Activated naive CD8-positive, alpha-beta T cell treated with anti-CD3 and anti-CD28 coated beads for 36 hours (primary cell): ENCODE measurements at places on chromosomes 7 and 10.
A peak's percentile ranks its signal among the peaks of the same experiment; 100 is the strongest.

DNA sequence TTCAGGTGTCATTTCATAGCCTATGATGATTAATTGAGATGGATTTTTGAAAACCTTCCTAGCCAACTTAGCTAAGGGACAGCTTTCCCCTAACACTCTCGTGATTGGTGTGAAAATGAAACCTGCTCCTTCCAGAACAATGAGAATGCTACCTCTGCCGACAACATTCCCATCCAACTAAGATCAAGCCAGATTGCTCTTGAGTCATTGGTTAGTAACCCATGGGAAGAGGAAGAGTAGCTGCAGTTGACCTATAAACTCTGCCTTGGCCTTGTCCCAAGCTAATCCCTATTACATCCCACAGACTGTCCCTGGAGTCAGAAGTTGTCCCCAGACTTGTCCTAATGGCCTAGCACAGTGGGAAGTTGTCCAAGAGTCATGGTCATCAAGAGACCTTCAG lies 80.5 kb upstream of the SVIL start:
- no peak for DNase-seq

- no peak for DNase-seq
Measured at GRCh38 chr7:155971180-155971770, 159.0 kb upstream of the SHH start.

DNA sequence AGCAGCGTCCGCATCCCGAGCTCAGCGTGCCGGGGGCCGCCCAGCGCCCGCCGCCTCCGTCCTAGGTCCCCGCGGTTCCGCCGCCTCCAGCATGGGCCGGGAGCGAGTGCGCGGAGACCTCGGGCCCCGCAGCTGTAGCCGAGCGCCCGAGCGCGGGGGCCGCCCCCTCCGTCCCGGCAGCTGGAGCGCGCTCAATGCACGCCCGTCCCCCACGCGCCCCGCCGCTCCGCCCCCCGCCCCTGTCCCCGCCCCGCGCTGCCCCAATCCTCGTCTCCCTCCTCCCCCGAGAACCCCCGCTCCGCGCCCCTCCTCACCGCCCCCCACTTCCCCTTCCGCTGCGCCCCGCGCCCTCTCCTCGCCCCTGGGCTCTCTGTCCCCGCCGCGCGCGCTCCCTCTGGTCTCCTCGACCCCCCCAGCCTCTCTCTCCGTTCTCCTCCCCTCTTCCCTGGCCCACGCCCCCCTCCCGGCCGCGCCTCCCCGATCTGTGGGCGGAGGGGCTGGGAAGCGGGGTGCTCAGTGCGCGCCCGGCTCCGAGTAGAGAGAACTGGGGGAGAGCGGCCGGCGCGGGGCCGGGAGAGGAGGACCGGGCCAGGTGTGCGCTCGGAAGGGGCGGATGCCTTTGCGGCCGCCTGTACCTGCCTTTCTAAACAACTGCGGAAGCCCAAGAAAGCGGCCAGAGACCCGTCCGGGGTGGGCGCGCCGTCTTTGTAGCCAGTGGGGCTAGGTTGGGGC lies at the start of gene VIPR2:
VIPR2 (minus strand) TSS at position 110 of the 732 bp plus-strand sequence; CDS start at position 14, 96 bp downstream.
- peak; percentile 19 for DNase-seq

DNA sequence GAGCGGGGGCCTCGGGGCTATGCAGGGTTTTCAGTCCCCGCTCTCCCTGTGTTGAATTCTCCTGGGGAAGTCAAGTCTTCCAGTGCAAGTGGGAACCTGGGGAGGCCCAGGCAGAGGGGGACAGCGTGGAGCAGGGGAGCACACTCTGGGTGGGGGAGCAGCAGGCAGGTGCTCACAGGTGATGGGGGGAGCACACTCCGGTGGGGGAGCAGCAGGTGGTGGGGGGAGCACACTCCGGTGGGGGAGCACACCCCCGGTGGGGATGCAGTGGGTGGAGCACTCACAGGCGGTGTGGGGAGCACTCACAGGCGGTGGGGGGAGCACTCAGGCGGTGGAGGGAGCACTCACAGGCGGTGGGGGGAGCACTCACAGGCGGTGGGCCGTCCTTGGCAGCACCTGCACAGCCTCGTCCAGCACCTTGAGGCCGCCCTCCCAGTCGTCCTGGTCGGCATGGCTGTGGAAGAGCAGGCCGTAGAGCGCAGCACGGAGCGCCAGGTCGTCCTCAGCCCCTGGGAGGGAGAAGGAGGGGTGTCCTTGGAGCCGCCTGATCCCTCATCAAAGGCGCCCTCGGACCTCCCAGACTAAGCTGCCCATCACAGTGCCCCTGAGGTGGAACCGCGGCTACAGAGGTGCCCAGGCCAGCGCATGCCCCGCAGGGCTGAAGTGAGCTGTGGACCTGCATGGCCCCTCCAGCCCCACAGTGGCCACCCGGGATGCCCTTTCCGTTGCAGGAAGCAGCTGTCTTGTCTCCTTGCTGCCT lies 56.7 kb downstream of the CFAP46 start:
- DNase-seq = no peak

DNA sequence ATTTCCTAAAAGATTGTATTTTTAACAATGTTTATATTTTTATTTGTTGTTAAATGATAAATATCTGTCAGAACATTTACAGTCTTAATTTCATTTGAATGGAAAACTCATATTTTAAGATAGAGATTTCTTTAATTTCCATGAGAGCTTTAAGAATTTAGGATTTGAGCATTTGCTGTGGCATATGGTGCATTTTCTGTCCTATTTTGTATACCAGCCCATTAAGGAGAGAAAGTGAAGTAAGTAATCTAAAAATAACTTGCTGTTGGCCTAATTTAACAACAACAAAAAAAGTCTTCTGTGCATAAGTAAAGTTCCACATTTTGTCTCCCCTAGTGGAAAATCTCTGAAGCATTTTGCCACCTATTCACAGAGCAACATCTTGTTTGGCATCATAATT lies 190.9 kb upstream of the PPP1R3A start:
- DNase-seq = no peak

DNA sequence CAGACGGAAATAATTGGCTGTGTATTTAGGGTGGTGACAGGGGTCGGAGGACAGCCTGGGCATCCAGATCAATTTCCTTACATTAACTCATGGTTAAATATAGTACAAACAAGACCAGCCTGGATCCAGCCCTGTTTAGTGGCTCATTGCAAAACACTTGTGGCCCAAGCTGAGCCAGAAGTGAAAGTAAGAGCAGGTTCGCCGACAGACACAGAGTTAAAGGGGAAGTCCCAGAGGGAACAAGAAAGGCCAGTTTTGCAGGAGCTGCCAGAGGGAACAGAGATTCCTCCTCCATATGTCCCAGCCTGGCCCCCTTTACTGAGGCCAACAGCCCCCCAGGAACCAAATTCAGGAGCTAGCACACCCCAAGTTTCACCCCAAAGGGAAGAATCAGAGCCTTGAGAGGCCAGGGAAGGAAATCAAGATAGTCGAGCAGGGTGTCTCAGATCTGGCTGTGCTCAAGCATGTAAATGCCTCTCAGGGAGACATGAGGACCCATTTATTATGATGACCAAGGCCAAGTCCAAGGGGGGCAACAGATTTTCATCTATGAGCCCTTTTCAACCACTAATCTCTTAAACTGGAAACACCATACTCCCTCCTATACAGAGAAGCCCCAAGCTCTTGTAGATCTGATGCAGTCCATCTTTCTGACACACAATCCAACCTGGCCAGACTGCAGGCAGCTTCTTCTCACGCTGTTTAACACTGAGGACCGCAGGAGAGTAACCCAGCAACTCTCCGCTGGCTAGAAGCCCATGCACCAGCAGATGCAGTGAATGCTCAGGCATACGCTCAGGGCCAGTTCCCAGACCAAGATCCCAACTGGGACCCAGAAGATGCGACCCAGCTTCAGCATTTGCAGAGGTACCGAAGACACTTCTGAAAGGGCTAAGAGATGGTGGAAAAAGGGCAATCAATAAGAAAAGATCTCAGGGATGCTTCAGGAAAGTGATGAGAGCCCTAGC lies 15.9 kb upstream of the ADCK2 start:
- peak; percentile 42 for DNase-seq

- DNase-seq = no peak
Measured at GRCh38 chr10:113317489-113317888, 235.4 kb upstream of the HABP2 start.

- no peak for DNase-seq
Measured at GRCh38 chr7:53684693-53685092, 649.3 kb downstream of the POM121L12 start.

- DNase-seq = no peak
Measured at GRCh38 chr10:80506836-80507487, 30.7 kb upstream of the SH2D4B start.

- no peak for DNase-seq
Measured at GRCh38 chr10:72082856-72083789, 5.2 kb downstream of the SPOCK2 start.

DNA sequence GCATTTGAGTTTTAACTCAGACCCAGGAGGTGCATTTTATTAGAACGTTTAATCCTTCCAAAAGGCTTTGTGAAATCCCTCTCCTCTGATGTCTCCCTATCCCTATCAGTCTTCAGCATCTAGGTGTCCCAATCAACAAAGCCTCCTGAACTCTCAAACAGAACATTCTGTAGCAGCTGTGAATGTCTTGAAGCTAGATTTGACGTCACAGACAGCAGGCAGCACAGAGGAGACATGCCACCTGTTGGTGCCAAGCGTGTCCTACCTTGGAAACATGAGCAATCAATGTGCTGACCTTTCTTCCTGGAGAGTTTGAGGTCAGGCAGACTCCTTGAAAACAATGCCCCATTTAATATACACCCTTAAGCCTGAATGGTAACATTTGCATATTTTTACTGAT lies 125.5 kb downstream of the RNLS start:
- no peak for DNase-seq

GRCh38 chr10:12719365-12719764 lies 282.1 kb downstream of the CCDC3 start:
- DNase-seq = no peak

DNA sequence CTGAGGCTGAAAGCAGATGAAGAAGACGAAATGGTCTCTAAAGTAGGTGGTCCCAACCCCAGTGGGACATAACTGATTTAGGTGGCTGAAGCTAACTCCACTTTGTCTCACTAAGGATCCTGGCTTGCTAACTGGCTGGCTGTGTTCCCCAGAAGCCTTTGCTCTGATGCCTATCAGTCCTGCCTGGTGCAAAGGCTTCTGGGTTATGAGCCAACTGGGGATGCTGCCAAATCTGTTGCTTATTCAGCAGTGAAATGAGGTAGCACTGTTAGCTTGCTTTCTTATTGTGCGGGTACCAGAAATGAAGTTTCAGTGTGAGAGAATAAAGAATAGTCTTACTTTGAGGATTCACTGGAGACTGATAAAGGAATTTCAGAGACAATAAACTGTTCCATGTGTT lies 18.1 kb downstream of the PRKG1 start:
- DNase-seq = no peak

DNA sequence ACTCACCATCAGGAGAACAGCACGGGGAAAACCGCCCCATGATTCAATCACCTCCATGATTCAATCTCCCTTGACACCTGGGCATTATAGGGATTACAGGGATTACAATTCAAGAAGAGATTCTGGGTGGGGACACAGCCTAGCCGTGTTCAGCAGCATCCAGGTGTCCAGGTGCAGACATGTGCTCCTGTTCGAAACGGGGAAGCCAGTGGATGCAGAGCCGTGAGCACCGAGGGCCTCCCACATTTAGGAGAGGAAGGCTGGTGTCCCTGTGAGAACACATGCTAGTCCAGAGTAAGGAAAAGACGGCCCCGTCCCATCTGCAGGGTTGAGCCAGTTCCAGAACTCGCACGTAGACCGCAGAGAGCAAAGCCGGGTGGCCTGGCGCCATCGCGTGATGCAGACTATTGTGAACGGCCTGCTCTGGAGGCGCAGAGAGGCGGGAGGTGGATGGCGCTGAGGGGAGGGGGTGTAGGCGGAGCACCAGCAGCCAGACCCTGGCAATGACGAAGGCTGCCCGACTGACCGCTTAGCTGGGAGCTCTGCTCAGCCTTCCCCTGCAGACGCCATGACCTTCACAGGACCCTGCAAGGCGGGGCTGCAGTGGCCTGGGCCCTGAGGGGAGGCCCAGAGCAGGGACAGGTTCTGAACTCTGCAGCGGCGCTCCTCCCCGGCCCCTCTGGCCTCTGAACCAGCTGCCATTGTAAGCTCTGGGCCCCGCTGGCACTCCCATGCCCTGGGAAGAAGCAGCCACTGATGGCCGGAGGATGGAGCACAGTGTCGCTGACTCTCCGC lies 141.6 kb upstream of the TCERG1L start:
- DNase-seq = no peak

DNA sequence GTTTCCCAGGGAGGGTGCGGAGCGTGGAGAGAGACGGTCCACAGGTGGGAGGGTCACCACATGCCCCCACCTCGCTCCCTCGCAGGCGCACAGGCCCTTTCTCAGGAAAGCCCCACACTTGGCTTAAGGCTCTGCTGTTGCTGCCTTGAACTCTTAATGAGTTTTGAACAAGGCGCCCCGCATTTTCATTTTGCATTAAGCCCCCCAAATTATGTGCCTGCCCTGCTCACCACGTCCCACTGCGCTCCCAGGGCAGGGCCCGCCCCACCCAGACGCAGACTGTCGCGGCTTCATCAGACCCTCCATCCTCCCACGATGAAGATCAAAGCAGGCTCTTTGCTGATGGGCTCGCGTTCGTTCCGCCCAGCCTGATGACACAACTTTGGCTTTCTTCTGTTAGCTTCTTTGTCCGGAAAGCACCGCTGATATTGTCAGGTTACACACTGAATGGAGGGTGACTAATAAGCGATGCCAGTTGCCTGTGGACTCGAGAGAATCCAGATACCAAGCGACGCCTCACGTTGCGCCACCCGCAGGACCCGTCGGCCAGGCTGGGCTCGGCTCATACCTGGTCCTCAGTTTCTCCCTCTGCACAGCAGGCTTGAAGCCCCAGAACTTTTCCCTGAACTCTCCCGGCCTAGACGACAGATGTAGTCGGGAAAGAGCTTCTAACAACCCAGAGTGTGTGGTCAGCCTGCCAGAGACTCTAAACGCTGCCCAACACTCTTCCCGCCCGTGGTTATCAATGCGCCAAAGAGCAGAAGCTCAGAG lies 9.5 kb downstream of the CALML3 start:
- no peak for DNase-seq

DNA sequence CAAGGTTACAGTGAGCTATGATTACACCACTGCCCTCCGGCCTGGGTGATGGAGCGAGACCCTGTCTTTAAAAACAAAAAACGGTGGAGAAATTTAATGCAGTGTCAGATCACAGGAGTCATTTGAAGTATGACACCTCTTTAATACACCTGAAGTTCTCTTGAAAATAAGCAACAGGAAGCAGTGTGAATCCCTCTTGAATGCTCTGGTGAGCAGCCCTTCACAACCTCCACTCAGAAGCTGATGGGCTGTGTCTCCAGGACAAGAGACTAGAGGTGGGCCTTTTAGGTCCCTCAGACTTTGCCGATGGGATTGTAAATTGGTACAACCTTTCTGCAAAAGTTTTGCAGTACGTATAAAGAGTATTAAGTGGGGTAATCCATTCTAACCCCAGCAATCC lies 50.1 kb downstream of the CYP26A1 start:
- DNase-seq = no peak
